ENCODE measurements at places on chromosomes 5 and 9.

DNA sequence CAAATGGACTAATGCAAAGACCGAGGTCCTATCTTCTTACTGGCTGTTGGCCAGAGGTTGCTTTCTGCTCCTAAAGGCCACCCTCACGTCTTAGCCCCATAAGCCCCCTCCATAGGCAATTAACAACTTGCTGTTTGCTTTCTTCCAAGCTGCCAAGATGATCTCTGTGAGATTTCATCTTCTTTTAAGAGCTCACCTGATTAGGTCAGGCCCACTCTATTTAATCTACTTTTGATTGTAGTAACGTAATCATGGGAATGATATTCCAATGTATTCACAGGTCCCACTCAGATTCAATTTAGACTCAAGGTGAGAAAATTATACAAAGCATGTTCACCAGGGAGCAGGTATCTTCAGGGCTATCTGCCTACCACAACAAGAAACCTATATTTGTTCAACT, 84.4 kb upstream of the RAD23B start:
- no peak for DNase-seq

- no peak for DNase-seq
These were observed 265.1 kb downstream of the ARL15 start for GRCh38 chr5:54045077-54045792.

DNA sequence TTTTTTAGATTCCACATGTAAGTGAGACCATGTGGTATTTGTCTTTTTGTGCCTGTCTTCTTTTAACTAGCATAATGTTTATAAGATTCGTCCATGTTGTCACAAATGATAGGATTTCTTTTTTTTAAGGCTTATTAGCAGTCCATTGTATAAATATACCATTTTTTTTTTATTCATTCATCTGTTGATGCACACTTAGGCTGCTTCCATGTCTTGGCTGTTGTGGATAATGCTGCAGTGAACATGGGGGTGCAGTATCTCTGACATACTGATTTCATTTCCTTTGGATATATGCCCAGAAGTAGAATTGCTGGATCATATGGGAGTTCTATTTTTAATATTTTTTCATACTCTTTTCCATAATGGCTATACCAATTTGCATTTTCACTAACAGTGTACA, 48.7 kb downstream of the KIAA1958 start:
- DNase-seq: no peak

GRCh38 chr5:172707285-172708182, 63.5 kb downstream of the DUSP1 start:
- DNase-seq: peak; percentile 22

- no peak for DNase-seq
These were observed 7.0 kb downstream of the IGFBPL1 start for GRCh38 chr9:38417003-38417945.

DNA sequence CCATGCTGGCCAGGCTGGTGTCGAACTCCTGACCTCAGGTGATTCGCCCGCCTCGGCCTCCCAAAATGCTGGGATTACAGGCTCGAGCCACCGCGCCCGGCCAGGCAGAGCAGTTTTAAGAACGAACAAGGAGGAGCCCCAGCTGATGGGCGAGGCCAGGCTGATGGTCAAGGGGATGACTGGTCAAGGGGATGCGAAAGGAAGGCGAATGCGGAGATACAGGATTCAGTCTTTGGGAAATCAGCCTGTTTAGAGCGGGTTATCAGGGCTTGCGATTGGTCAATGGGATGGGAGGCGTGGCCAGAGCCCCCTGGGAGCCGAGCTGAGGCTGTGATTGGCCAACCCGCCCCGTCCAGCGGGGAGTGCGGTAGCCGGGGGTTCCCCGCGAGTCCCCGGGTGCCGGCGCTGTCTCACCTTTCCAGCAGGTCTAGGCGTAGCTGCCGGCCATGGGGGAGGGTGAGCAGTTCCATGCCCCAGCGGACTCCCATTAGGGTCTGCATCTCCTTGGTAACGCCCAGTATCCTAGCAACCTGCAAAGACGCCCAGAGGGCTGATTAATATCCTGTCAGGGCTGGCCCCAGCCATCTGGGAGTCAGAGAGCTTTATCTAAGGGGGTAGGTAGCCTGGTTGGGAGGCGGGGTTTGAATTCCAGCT, 7.5 kb upstream of the TOR2A start:
- DNase-seq: peak; percentile 62

- DNase-seq: no peak
These were observed 860 bp upstream of the MARCHF6 start for GRCh38 chr5:10352430-10353240.

DNA sequence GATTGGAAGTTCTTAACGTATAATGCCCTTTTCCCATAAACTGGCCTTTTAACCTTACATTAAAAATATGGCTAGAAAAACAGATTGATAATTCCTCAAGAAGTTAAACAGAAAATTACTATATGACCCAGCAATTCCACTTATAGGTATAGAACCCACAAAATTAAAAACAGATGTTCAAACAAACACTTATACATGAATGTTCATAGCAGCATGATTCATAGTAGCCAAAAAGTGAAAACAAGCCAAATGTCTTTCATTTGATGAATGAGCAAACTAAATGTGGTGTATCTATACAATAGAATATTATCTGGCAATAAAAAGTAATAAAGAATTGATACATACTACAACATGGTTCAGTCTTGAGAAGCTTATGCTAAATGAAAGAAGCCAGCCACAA, 35.5 kb downstream of the POU5F2 start:
- no peak for DNase-seq

DNA sequence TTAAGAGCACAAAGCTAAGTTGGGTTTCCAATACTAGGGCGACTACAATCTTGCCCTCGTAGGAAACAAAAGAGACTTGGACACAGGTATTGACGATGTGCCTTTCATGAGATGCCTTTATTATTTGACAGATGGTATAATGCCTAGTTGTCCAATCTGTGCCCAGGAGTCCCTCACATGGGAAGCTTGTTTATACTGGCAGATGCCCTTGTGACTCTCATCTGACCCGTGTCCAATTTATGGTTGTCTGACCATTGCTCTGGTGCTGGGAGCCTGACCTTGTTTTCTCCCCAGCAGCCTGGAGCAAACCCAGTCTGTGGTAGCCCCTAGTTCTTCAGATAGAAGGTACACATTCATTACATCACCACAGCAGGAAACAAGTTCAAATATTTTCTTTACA, 511.7 kb downstream of the AGTPBP1 start:
- DNase-seq: no peak

Data from uterus (tissue), 4 donors.